ENCODE measurements at places on chromosomes 3 and 15. TPM values are rescaled to one million over a fixed set of nuclear protein-coding genes. Genes with fewer than 3 reads are reported as not detected.

DNA sequence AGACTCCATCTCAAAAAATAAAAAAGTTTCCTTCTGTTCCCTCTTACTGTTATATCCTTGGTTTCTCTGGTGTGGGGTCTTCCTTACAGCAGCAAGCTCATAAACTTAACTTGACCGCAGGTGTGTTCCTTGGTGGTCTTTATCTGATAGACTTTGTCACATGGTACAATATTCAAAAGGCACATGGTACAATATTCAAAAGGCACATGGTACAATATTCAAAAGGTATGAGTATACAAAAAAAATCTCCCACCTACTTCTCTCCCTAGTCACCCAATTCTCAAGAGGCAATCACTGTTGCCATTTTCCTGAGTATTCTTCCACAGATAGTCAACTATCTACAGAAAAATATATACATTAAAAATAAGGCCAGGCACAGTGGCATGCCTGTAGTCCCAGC, 4.5 kb downstream of the PGBD4 start:
- DNase-seq, result no peak

DNA sequence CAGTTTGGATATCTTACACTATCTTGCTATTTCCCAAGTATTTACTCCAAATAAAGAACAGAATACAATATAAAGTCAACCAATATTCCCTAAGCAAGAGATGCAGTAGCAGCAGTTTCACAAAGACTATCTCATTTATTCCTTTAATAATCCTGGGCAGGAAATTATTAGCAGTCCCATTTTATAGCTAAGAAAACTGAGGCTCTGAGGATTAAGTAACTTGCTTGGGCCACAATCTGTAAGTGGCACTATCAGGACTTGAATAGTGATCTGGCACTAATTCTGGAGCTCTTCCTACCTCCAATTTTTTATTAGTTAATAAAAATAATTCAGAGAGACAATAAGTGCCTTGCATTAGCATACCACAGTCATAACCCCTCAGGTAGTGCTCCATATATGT, 611.7 kb downstream of the MCTP2 start:
- DNase-seq, result no peak

DNA sequence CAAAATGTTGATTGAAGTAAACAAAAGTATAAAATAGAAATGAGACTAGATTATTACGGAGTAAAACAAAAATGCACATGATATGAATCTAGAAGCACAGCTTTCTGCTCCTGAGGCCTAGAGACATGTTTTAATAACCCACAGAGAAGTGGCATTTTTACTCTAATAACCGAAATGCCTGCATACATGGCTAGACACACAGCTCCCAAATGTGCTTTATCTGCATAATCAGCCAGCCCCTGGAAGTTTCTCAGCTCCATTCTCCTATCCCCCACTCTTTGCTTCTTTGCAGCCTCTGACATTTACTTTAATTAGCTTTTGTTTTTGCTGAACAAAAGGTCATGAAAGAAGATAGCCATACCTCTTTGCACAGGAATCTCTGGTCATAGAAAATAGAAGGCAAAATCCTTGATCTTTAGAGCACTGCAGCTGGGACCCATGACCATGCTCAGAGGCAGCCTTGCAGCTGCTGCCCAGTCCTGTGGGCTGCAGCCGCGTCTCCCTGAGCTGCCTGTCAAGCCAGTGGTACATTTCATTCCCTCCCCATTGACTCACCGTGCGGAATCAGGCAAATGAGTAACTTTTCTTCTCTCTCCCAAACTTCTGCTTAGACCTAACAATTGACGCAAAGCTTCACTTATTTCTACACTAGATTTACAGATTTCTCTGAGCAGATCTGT, at the start of gene VEPH1:
VEPH1 (minus strand) TSS at position 501 of the 680 bp plus-strand sequence. CDS start 8,067 bp downstream, outside the sequence.
- DNase-seq, result no peak

The SEMA3G gene
- total RNA-seq, result 6.4 TPM

- DNase-seq, result no peak
Observed at GRCh38 chr15:35000511-35000910, 12.4 kb upstream of the ZNF770 start.

DNA sequence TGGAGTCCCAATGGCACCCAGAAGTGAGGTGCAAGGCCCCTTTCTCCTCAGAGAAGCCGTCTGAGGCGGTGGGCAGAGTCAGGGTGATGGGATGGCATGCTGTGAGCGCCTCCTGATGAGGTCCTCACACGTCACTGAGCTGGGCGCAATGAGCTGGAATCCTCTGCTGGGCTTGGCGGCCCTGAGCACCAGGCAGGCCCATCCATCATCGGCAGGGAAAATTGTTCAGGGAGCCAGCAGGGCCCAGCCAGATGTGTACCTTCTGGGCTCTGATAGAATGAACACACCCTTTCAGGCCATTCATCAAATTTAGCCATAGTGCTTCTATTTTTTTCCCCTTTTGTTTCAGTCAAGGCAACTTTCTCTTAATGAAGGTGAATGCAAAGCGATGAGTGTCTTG, 43.7 kb downstream of the FAM3D start:
- DNase-seq, result no peak
